ENCODE measurements at places on chromosomes 16 and 17.

DNA sequence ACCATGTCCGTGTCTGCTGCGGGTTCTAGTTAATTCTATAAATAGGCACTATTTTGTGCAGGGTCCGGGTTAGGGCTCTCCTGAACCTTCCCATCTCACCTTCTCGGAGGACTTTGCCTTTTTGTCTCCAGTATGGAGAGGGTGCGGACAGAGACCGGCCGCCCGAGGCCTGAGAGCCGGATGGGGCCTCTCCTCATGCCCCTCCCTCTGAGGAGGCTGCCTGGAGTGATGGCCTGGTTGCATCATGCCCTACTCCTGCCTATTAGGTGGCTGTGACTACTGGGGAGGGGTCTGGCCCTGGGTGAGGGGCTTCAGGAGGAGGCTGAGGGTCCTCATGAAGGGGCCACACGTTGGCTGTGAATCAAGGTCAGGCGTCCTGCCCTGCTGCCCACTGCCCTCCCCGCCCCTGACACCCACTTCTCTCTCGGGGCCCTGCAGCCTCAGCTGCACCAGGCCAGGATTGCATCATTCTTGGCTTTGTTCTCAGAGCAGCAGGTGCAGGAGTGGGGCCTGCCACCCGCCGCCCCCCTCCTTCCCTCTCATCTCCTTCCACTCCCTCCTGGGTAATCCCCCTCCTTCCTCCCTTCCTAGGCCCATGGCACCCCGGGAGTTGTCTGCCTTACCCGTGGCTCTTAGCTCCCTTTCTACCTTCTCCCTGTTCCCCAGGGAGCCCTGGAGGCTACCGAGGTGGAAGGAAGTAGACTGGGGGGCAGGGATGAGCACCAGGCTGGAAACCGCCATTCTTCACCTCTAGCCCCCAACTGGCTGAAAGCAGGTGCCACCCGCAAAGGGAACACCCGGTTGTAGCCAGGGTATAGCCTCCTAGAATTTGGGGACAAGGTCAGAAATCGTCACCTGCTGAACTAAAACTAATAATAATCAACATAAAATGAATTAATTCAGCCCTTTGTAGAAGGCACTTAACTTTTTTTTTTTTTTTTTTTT lies 12.7 kb upstream of the ARHGAP23 start:
- peak; percentile 89 for DNase-seq

GRCh38 chr16:83159049-83159448 lies 532.3 kb downstream of the CDH13 start:
- no peak for DNase-seq

DNA sequence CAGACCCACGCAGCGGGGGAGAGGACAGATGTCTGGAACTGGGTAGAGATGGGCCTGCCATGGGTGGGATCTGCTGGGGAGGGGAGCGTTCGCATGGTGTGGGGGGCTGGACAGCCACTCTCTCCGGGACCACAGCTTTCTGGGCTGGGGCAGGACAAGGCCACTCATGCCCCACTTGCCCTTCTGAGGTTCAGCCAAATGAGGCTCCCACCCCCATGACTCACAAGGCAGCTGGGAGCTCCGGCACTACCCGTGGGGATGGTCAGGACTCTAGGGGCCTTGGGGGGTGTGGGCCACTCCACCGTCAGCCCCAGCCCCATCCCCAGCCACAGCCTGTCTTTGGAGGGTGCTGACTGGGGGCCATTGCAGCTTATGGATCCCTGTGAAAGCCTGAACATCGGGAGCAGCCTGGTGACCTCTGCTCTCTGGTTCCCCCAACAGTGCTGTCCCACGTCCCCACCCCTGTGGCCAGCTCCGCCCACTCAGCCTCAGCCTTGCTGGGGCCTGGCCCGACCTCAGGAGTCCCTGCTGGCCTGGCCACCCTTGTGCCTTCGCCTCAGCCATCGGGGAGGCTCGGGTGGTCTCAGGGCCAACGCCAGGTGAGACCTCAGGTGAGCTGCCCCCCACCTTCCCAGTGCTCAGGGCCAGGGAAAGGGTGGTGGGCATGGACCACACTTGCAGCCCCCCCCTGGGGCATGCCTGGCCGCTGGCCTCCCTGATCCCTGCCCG lies 4.7 kb upstream of the CDH15 start:
- no peak for DNase-seq

- no peak for DNase-seq
Measured at GRCh38 chr16:84718-85406, 6.8 kb downstream of the MPG start.

- peak; percentile 85 for DNase-seq
Measured at GRCh38 chr17:76382803-76383545, 1.4 kb upstream of the SPHK1 start.

- no peak for DNase-seq
Measured at GRCh38 chr17:72240333-72240732, 119.5 kb downstream of the SOX9 start.

- DNase-seq = no peak
Measured at GRCh38 chr16:10812312-10813098, 6.1 kb downstream of the TVP23A start.

- DNase-seq = peak; percentile 51
Measured at GRCh38 chr16:12319428-12320035, 343.0 kb downstream of the SNX29 start.

DNA sequence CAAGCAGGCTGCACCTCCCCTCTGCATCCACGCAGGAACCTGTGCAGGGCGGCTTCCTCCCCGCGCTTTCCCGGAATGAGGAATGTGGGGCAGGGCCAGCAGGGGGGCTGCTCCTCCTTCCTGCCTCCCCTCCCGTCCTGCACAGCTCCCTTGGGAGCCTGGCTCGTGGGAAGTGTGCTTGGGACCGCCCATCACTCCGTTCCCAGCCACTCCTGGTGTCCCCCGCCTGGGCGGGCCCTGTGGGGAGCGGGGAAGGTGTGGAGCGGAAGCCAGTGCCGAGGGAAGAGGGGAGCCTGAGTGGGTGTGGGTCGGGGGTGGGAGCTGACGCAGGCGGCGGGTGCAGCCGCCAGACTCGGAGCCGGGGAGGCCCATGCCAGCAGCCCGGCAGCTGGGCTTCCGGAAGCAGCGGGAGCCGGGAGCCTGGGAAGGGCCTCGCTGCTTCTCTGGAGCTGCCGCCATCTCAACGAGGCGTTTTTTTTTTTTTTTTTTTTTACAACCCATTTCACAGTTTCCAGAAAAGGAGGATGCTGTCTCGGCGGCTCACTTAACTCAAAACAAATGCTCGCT lies 24.1 kb downstream of the BAHCC1 start:
- DNase-seq = peak; percentile 42

GRCh38 chr17:15239491-15239890 lies 25.6 kb downstream of the PMP22 start:
- no peak for DNase-seq

- DNase-seq = no peak
Measured at GRCh38 chr16:19308392-19308791, 22.9 kb downstream of the CLEC19A start.

GRCh38 chr16:26598061-26598460 lies 468.7 kb upstream of the C16orf82 start:
- peak; percentile 90 for DNase-seq

GRCh38 chr17:48236681-48237134 lies 129.1 kb downstream of the SNX11 start:
- no peak for DNase-seq

DNA sequence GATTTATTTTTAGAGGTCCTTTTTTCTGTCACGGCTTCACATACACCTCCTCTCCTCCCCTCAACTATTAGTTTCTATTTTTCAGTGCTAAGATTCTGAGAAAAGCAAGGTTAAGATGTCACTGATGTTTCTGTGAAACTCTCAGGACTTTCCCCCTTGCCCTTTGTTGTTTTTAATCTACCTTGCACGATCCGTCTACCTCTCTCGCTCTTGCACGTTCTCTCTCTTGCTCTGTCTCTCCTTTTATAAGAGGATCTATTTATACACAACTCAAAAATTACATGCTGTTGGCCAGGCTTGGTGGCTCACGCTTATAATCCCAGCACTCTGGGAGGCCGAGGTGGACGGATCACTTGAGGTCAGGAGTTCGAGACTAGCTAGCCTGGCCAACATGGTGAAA lies 43.6 kb downstream of the RPA1 start:
- no peak for DNase-seq

DNA sequence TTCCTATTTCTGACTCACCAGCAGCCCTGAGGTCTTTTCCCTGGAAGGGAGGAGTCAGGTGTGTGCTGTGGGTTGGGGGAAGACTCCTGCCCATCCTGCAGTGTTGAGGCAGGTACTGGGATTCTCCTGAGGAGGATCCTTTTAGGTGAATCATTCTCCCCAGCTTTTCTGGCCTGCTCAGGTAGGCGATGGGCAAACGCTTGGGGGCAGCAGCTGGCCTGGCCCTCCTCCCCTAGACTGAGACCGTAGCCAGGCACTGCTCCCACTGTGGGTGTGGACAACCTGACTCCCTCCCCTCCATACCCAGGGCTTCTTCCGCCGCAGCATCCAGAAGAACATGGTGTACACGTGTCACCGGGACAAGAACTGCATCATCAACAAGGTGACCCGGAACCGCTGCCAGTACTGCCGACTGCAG lies 15.1 kb downstream of the GJD3 start:
- no peak for DNase-seq

GRCh38 chr16:7983676-7984075 lies 606.6 kb downstream of the TMEM114 start:
- DNase-seq = no peak

- peak; percentile 26 for DNase-seq
Measured at GRCh38 chr16:15041271-15042004, 14.4 kb downstream of the NTAN1 start.

- no peak for DNase-seq
Measured at GRCh38 chr17:40599468-40599763, 34.1 kb upstream of the CCR7 start.

DNA sequence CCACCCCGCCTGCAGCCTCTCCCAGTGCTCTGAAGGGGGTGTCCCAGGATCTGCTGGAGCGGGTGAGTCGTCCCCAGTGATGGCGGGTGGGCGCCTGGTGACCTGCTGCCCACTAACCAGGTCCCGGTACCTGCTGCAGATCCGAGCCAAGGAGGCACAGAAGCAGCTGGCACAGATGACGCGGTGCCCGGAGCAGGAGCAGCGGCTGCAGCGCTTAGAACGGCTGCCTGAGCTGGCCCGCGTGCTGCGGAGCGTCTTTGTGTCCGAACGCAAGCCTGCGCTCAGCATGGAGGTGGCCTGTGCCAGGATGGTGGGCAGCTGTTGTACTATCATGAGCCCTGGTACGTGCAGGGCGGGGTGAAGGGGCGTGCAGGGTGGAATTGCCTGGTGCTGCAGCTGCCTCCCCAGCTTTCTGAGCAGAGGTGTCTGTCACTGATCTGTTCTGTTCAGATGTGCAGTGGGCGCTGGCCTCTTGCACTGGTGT lies 3.6 kb downstream of the CDT1 start:
- no peak for DNase-seq

DNA sequence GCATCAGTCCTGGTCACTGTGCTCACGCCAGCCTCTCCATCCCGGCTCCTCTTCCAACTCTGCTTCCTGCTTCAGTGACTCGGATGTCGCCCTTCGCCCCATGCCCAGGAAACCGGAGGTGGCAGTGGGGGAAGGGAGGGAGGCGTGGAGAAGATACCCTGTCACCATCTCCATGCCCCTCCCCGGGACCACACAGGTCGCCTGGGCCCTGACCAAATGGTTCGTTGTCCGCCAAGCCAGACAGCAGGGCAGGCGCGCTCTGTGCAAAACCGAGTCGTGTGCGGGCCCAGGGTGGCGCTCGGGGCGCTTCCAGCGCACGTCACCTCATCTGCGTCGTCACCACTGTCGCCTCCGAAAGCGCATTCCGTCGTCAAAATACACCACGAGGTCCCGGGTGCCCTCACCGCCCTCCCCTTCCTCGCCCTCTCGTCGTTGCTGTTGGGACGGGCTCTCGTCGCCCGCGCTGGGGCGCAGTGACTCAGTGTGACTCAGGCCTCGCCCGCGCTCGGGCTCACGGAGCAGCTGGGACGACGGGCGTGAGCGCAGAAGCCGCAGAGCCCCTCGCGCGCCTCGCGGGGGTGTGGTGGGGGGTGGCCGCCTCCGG lies 39.2 kb downstream of the ZNF778 start:
- DNase-seq = peak; percentile 63

DNA sequence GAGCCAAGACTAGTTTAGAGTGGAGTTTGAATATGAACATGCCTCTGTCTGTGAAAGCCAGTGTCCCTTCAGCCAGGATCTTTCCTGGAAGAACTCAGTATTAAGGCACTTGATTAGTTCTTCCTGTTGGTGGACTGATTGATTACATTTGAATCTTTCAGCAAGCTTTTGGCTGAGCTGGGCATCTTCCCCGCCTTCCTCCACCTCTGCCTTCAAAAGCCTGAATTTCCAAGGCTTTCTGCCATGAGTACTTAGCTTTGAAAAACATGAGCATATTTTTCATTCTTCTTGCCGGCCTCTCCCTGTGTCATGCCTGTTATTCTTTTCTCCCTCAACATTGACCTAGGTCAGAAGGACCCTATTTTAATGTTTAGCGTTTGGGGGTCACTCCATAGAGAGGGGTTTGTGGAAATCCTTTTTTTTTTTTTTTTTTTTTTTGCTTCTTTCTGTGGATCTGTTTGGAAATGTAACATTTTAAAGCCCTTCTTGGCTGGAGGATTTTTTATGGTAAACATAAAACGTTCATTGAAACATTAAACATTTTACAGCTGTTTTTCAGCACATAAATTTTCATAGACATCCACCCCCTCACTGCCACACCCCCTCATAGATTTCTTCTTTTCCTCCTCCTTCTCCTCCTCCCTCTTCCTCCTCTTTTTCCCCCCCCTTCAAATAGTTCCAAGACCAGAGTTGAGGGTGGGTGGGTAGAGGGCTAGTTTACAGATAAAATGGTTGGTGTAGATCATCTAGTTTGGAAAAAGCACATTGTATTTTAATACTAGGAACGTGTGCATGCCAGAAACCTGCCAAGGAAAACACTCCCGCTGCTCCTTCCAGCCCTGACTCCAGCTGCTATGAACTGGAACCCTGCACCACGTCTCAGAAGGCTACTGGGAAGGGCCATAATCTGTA lies 645.9 kb downstream of the WWOX start:
- no peak for DNase-seq

DNA sequence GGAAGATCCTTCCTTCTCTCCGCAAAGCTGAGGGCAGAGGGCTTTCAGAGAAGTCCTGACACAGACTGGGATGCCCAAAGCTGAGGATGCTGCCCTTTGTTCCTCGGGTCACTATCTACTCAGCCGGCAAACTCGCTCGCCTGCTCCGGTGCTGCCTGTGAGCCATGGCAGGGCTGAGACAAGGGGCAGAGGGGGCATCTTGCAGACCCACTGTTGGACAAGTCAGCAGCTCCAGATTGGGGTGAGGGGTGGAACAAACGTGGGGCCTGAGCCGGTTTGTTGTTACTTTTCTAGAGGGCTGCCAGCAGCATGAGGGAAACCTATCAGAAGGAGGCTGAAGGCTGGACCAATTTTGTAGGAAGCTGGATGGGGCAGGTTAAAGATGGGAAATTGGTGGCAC lies 47.1 kb upstream of the PIK3R6 start:
- no peak for DNase-seq

GRCh38 chr17:55451203-55451641 lies 29.6 kb upstream of the MMD start:
- peak; percentile 54 for DNase-seq

DNA sequence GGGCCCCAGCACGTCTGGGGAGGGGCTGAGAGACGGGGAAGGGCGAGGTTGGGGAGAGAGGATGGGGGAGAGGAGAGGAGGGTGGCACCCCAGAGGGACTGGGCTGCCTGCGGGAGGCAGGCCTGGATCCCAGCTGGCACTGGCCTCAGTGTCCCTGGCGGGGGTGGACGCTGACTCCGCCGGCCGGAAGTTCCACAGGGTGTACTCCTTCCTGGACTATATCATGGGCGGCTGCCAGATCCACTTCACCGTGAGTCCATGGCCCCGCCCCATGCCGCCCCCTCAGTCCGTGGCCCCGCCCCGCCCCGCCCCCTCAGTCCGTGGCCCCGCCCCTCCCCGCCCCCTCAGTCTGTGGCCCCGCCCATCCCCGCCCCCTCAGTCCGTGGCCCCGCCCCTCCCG lies 11.3 kb downstream of the CPNE7 start:
- DNase-seq = no peak

Measured in mesendoderm (in vitro differentiated cells).